ENCODE measurements at places on chromosomes 6 and 20. TPM values are rescaled to one million over a fixed set of nuclear protein-coding genes. Genes with fewer than 3 reads are reported as not detected.

The MYT1 gene
- not detected for total RNA-seq

The UBD gene
- total RNA-seq: 0.13 TPM

The ULBP1 gene
- 0.88 TPM for total RNA-seq

The CDH26 gene
- total RNA-seq: not detected

The EDN1 gene
- 3.4 TPM for total RNA-seq

The SEL1L2 gene
- not detected for total RNA-seq

The TFAP2C gene
- total RNA-seq: not detected

The MMP24 gene
- not detected for total RNA-seq

The UQCC2 gene
- 18.8 TPM for total RNA-seq

The EDN3 gene
- total RNA-seq: not detected

All from epithelial cell of alveolus of lung (primary cell).